NT2/D1 (cell line): ENCODE measurements at places on chromosomes 2 and 18.

DNA sequence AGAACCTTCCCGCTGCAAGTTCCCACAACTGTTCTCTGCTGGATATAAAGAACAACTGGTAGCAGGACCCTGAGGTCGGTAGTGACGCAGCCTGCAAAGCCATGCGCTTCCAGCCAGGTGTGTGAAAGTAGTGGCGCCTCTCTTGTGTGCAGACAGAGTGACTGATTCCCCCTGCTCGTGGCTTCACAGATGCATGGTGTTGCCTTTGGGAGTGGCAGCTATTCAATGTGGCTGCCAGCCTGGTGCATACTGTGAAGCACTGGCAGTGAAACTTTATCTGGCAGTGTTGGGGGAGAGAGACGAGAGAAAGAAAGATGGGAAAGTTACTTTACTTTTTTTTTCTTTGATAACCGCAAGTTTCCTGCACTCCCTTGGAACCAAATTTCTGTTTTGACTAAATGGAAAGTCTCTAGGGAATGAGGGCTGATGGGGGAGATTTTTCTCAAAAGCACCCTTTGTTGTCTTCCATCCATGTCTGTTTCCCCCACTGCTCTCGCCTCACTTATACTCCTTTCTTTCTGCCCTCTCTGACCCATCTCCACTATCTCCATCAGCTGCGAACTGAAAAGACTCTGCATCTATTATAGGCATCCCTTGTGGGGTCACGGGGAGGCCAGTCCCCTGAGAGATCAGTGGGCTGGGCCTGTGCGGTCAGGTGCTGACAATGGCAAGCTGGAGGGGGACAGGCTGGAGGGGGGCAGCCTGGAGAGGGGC is 90.0 kb upstream of the TNP1 start:
- DNase-seq: no peak

GRCh38 chr18:23169673-23170044 is 34.4 kb downstream of the CABLES1 start:
- DNase-seq: peak; percentile 74

- DNase-seq: no peak
Measured at GRCh38 chr2:72988041-72988440, 70.7 kb downstream of the EMX1 start.

DNA sequence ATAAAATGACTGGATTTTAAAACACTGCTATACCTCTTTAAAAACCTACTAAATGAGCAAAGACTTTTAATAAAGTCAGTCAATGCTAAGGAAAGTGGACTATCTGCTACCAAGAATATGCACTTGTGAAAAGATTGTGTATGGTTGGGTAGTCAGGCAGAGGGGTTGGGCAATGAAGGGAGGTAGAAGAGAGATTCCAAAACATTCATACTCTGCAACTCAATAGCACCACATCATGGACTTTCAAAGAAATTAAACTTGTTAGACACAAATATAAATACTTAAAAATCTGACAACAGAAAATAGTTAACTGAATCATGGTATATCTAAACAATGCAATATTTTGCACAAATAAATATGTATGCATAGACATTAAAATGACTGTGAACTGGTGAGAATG is 139.9 kb upstream of the MAPRE2 start:
- DNase-seq: no peak

DNA sequence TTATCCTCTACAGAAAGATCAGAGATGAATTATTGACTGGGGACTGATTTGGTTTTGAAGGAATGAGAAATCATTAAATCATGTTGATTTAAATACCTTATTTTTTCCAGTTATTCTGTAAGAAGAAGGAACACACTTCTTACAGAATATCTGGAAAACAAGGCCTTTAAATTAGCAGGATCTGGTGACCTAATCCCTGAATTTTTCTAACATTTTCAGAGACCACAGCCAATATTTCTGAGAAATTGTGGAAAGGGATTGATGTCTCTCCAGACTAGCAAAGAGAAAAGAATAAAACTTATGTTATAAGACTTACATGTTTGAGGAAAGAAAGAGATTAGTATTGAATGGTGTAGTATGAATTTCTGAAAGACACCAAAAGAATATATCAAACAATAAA is 104.0 kb downstream of the KCNE4 start:
- no peak for DNase-seq

DNA sequence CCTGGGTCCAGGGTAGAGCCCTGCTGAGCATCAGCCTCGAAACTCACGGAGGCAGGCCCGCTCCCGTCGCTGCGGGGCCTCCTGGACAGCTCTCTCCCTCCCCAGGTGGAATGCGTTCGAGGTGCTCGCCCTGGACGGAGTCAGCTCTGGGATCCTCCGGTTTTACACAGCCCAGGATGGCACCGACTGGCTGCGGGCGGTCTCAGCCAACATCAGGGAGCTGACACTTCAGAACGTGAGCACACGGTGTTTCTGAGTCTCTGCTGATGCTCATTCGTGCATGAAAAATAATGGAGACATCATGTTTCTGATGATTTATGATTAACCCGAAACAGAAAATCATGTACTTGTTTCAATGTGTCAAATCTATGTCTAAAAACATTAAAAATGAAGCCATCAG is 175.5 kb upstream of the TPO start:
- DNase-seq: no peak

DNA sequence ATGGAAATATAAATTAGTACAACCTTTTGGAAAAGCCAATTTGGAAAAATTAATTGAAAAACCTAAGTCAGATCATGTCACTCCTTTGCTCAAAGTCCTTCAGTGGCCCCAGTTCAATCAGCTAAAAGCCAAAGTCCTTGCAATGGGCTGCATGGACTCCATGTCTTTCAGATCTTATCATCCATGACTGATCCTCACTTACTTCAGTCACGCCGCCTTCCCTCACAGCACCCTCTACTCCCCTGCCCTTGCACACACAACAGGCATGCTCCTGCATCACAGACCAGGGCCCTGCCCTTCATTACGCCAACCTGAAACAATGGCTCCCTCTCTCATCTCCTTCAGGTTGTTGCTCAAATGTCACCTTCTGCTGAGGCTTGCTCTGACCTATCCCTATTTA is 15.6 kb downstream of the KANSL3 start:
- no peak for DNase-seq

- DNase-seq: no peak
Measured at GRCh38 chr2:222305516-222306392, 7.0 kb upstream of the PAX3 start.
